Activated CD8-positive, alpha-beta memory T cell treated with anti-CD3 and anti-CD28 coated beads for 1 hour (primary cell): ENCODE measurements at places on chromosomes 5 and 9.

DNA sequence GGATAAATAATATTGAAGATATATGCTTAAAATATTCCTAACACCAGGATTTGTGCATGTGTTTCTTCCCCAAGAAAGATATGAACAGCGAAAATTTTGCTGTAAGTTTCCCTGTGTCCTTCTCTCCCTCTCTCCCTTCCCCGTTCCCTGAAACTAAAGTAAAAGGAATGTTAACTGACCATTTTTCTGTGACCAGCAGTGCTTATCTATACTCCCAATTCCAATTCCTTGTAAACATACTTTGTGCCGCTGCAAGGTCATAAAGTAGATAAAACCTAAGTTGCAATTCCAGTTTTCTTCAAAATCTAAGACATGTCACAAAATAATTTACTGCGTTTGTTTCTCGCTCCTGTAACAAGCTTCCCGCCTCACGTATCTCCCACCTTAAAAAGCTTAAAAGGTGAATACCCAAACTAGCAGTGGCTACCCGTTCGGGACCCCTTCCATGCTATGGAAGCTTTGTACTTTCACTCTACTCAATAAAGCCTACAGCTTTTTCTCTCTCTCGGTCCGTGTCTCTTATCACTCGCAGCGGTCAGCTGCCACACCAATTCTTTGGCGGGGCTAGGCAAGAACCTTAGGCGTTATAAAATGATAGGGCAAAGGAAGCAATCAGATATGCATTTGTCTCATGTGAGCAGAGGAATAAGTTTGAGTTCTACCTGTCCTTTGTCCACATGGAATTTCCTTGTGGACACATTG is 1798.0 kb downstream of the EFNA5 start:
- no peak for DNase-seq

GRCh38 chr5:173441053-173441628 is 112.9 kb upstream of the STC2 start:
- no peak for DNase-seq

GRCh38 chr9:20040991-20041696 is 252.3 kb upstream of the SLC24A2 start:
- DNase-seq = no peak

DNA sequence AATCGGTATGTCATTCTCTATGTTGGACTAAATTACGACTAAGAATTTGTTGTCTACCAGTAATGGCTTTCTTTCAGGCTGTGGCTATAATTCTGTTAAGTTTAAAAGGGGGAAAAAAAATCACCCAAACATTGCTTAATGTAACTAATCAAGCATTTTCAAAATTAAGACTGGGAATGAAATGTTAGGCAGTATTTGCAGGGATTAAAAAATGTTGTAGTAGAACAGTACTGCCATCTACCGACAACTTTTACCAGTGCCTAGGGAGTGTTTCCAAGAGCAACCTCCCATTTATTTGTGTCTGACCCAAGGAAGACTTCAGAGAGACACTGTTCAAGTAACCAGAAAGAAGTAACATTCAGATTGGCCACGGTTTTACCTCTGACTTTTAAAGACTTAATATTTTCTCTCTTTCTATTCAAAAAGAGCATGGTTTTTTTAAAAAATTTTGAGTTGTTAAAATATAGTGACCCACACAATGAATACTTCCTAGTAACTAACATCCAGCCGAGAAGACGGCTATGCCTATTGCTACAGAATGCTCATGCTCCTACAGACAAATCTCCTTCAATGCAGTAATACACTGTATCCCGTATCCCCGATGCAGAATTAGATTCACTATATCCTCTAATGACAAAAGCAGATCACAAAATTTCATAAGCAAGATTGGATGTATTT is 92.4 kb downstream of the ARL15 start:
- DNase-seq = no peak

DNA sequence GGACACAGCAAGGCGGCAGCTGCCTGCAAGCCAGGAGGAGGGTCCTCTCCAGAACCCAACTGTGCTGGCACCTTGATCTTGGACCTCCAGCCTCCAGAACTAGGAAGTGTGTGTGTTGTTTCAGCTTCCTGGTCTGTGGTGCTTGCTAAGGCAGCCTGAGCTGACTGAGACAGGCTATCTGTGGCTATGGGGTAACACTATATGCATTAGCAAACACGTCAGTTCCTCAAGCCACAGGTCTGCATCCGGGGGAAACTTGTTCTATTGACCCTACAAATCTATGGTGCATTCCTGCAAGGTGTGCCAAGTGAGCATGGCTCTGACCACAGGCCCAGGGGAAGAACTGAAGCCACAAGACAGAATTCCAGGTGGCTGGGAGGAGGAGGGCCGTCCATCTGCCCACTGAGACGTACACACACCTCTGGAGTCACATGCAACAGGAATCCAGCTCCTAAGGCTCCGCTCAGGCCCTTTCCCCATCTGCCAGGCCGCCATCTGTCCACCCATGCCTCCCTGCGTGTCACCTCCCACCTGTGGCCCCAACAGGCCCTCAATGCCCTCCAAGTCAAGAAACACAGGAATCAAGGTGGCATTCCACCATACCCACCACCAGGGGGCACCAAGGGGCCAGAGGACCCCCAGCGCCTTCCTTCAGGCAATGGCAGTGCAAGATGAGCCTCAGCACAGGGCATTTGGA is 174.9 kb downstream of the ROR2 start:
- DNase-seq = peak; percentile 47

DNA sequence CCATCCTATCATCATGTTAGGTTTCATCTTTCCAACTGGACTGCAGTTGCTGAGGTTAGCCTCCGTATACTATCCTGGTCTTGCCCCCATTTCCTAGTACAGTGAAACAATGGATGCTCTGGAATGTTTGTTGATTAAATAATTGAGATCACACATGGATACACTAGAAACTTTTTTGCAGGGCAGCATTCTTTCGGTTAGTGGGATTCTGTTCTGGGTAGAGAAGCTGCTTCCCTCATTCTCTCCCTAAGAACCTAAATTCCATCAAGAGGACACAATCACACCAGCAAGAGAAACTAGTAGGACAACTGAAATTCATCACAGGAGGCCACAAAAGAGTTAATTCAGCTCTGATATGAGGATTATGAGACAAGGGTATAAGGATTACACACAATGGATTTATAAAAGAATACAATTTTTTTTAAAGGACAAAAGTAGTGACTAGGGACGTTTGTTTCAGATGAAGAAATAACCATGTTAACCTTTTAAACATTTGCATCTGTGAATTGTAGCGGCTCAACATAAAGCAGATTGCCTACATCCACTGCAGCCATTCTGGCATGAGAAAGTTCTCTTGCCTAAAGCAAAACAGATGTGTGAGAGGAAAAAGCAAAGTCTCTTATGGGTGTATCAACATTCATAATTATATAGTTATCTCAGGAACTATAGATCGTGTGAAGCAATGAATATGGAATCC is 162.7 kb upstream of the LHFPL2 start:
- DNase-seq = no peak

GRCh38 chr5:88660947-88661805 is 221.8 kb downstream of the MEF2C start:
- no peak for DNase-seq

GRCh38 chr5:168073991-168074800 is 217.2 kb upstream of the WWC1 start:
- no peak for DNase-seq

GRCh38 chr9:112064871-112065270 is 110.2 kb downstream of the SUSD1 start:
- no peak for DNase-seq

- no peak for DNase-seq
Measured at GRCh38 chr9:135365013-135365768, 114.4 kb upstream of the PPP1R26 start.

GRCh38 chr9:124503713-124504529 is 3.3 kb downstream of the NR5A1 start:
- no peak for DNase-seq

DNA sequence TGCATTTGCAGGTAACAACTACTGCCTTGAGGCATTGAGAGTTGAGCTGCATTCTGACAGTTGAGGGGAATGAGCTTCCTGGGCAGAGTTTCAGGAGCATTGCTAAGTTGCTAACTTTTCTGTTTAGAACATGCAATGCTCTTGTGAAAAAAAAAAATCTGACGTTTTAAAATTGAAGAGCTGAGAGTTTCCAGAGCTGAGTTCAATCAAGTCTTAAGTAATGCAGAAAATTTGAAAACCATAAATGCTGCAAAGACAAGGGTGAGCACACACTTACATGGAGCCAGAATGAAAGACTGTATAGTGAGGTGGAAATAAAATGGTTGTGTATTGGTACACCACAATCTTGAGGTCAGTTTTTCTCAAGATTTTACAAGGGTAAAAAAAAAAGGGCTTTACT is 166.0 kb downstream of the GABRB2 start:
- no peak for DNase-seq

GRCh38 chr9:87113874-87114273 is 166.6 kb upstream of the GAS1 start:
- no peak for DNase-seq

DNA sequence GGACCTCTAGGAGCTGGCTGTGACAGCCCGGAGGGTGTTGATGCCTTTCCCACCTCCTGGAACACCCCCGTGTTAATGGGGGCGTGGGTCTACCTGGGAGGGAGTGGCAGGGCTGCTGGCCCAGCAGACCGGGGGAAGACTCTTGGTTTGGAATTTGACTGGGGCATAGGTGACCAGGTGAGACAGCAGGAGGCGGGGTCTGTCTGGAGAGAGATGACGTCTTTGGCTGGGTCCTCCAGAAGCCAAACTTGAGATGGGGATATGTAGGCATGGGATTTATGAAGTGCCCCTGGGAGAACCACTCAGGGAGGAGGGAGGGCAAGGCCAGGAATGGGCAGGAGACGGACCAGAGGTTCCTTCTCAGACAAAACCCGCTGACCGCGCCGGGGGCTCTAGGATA is 42.6 kb downstream of the NEK6 start:
- no peak for DNase-seq

DNA sequence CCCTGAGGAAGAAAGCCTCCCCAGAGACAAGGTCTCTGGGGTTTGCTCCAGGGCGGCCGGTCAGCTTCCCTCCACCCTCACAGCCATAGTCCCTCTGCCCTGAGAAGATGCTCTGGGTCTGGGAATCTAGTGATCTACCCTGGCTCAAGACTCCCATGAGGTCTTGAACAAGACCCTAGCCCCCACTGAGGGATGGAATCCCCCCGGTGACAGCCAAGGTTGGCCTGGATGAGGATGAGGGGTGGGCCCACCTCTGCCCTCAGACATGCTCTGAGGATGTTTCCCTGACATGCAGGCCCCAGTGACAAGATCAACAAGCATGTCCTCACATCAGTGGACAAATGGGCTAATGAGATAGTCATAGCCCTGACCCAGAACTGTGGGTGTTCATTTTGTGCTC is 138.6 kb downstream of the C5orf15 start:
- no peak for DNase-seq

GRCh38 chr5:148458036-148458888 is 74.5 kb downstream of the FBXO38 start:
- DNase-seq = no peak

- DNase-seq = no peak
Measured at GRCh38 chr5:138979684-138980280, 104.6 kb upstream of the LRRTM2 start.

GRCh38 chr9:136697821-136698526 is 10.7 kb upstream of the AGPAT2 start:
- DNase-seq = no peak

GRCh38 chr5:61673007-61673735 is 341.1 kb downstream of the ZSWIM6 start:
- DNase-seq = no peak

- DNase-seq = no peak
Measured at GRCh38 chr9:17216646-17217045, 81.8 kb downstream of the CNTLN start.

DNA sequence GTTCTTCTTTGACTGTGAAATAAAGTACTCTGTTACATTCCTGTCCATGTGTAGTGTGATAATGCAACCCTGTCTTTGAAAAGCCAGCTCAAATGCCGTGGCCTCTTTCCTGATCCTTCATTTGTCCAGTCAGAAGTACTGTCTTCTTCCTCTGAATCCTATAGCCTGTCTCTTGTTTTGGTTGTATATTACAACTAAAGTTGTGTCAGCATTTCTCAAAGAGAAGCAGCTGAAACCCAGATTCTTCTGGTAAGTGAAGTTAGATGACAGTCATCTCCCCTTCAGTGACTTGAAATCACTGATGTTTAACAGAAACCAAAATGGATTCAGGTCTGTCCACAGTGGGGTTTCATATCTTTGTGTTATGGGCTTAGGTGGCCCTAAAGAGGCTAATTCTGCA is 196.2 kb downstream of the PCSK1 start:
- no peak for DNase-seq
